Endothelial cell of umbilical vein (primary cell): ENCODE measurements at places on chromosomes 11 and 22. TPM values are rescaled to one million over a fixed set of nuclear protein-coding genes. Genes with fewer than 3 reads are reported as not detected.

The TEX54 gene
- not detected in 2 replicates for total RNA-seq

The OR52N1 gene
- total RNA-seq, result not detected in 2 replicates

The IRAG1 gene
- total RNA-seq, result 0.35 and 0.38 TPM in 2 replicates

The P2RY2 gene
- total RNA-seq, result 4.4 and 5.6 TPM in 2 replicates

The VSTM5 gene
- not detected in 2 replicates for total RNA-seq

The UFD1 gene
- total RNA-seq, result 122 and 127 TPM in 2 replicates
